Activated naive CD4-positive, alpha-beta T cell treated with anti-CD3 and anti-CD28 coated beads, Interleukin-2, amount 50 U/mL, for 72 hours (primary cell): ENCODE measurements at places on chromosomes 2 and 18. TPM values are rescaled to one million over a fixed set of nuclear protein-coding genes. Genes with fewer than 3 reads are reported as not detected.

NFATC1 gene
- 94.8 TPM for total RNA-seq

PTMA gene
- 1,703 TPM for total RNA-seq

OTOF gene
- total RNA-seq, result 0.16 TPM

SAG gene
- 0.05 TPM for total RNA-seq

PCARE gene
- not detected for total RNA-seq

EML6 gene
- total RNA-seq, result 2.4 TPM

GALR1 gene
- not detected for total RNA-seq

RAB6D gene
- not detected for total RNA-seq

LCT gene
- 0.11 TPM for total RNA-seq

FKBP7 gene
- total RNA-seq, result 2.8 TPM

IL1R1 gene
- 6.9 TPM for total RNA-seq

ANKRD23 gene
- 3.7 TPM for total RNA-seq

DSC3 gene
- total RNA-seq, result not detected

AQP12A gene
- total RNA-seq, result not detected

ANKRD30BL gene
- not detected for total RNA-seq

EPG5 gene
- total RNA-seq, result 20.9 TPM

CMPK2 gene
- total RNA-seq, result 13.6 TPM

SCYGR4 gene
- total RNA-seq, result not detected

POTEJ gene
- not detected for total RNA-seq

CAVIN2 gene
- total RNA-seq, result not detected

PRSS56 gene
- total RNA-seq, result not detected

SULT1C4 gene
- total RNA-seq, result not detected

UGT1A4 gene
- not detected for total RNA-seq

ACYP2 gene
- total RNA-seq, result 10.8 TPM

PPP4R3B gene
- total RNA-seq, result 53.4 TPM

AOX1 gene
- total RNA-seq, result 0.05 TPM

GPR45 gene
- not detected for total RNA-seq

CCDC85A gene
- total RNA-seq, result not detected

RIT2 gene
- not detected for total RNA-seq

KIAA2012 gene
- total RNA-seq, result not detected

ICA1L gene
- total RNA-seq, result 6.2 TPM

LDLRAD4 gene
- total RNA-seq, result 59.2 TPM

STAT4 gene
- total RNA-seq, result 56.5 TPM

MARCHF4 gene
- not detected for total RNA-seq

APCDD1 gene
- total RNA-seq, result not detected

TP53I3 gene
- total RNA-seq, result 1.8 TPM

SPTBN1 gene
- 117 TPM for total RNA-seq

IL36RN gene
- total RNA-seq, result not detected

GTF2A1L gene
- not detected for total RNA-seq

UGT1A3 gene
- not detected for total RNA-seq

NCL gene
- total RNA-seq, result 901 TPM

MAP4K3 gene
- 16.1 TPM for total RNA-seq

DTNB gene
- total RNA-seq, result 20.0 TPM

GPR155 gene
- total RNA-seq, result 8.8 TPM

CRIM1 gene
- total RNA-seq, result 4.2 TPM

SCN1A gene
- not detected for total RNA-seq

TGFA gene
- total RNA-seq, result 0.19 TPM

CPO gene
- total RNA-seq, result not detected

RHOB gene
- total RNA-seq, result 5.9 TPM

CDK5R2 gene
- total RNA-seq, result not detected
